Vein endothelial cell (primary cell): ENCODE measurements at places on chromosomes 1 and 21. TPM values are rescaled to one million over a fixed set of nuclear protein-coding genes. Genes with fewer than 3 reads are reported as not detected.

The FNDC5 gene
- total RNA-seq: 0.33 and 0.48 TPM in 2 replicates

The ADAM30 gene
- not detected in 2 replicates for total RNA-seq

The OR6K6 gene
- not detected in 2 replicates for total RNA-seq

The HORMAD1 gene
- total RNA-seq: 0.10 and 0.33 TPM in 2 replicates

The NADK gene
- total RNA-seq: 57.7 and 67.6 TPM in 2 replicates

The AIRE gene
- under 0.01 TPM in 2 replicates for total RNA-seq

The LCE2C gene
- not detected in 2 replicates for total RNA-seq

The KMO gene
- not detected in 2 replicates for total RNA-seq

The BARHL2 gene
- total RNA-seq: not detected in 2 replicates

The SH2D5 gene
- total RNA-seq: 0.86 and 0.98 TPM in 2 replicates

The GALNT2 gene
- 61.7 and 64.3 TPM in 2 replicates for total RNA-seq

The SYDE2 gene
- total RNA-seq: 5.9 and 7.6 TPM in 2 replicates

The KRTAP13-2 gene
- not detected in 2 replicates for total RNA-seq

The TMEM200B gene
- total RNA-seq: 0.33 and 0.67 TPM in 2 replicates

The S100A10 gene
- total RNA-seq: 120 and 122 TPM in 2 replicates

The C1QA gene
- total RNA-seq: not detected in 2 replicates

The EFNA1 gene
- total RNA-seq: 84.4 and 125 TPM in 2 replicates

The JAM2 gene
- 0.33 and 1.8 TPM in 2 replicates for total RNA-seq

The TFF3 gene
- 23.1 and 32.0 TPM in 2 replicates for total RNA-seq

The SUSD4 gene
- total RNA-seq: not detected in 2 replicates

The CHAF1B gene
- total RNA-seq: 4.2 and 6.3 TPM in 2 replicates

The MXRA8 gene
- 1.6 TPM in 2 replicates for total RNA-seq

The TINAGL1 gene
- 519 and 655 TPM in 2 replicates for total RNA-seq
